ENCODE measurements at places on chromosomes 16 and 17.

- peak; percentile 71 for DNase-seq
These were observed 54.4 kb downstream of the PITPNC1 start for GRCh38 chr17:67431249-67432015.

DNA sequence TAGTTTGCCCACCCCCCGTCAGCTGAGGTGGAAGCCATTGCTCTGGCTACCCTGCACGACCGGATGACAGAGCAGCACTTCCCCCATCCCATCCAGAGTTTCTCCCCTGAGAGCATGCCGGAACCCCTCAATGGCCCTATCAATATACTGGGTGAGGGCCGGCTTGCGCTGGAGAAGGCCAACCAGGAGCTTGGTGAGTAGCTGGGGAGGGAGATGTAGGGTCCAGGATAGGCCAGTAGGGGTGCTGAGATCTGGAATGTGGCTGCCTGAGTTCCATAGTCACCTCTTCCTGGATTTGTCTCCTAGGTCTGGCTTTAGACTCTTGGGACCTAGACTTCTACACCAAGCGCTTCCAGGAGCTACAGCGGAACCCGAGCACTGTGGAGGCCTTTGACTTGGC lies 6.4 kb downstream of the PFAS start:
- no peak for DNase-seq

DNA sequence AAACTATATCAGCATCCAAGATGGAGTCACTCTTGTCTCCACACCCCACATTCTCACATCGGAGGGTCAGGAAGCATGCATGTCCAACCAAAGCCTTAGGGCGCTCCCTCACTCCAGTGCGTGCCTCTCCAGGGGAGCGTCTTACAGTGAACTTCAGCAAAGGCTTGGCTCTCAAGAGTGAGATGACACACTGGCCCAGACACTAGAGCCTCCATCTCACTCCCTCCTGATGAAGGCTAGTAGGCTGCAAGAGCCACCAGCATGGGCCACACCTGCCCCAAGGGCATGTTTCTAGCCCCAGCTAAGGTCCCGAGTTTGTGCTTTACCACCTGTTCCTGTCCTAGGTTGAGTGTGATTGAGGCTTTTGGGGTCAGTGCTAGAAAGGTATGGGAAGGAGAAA lies 40.5 kb downstream of the BEAN1 start:
- no peak for DNase-seq

GRCh38 chr16:49332589-49333258 lies 40.9 kb upstream of the C16orf78 start:
- no peak for DNase-seq

- no peak for DNase-seq
These were observed 50.0 kb upstream of the MRPS23 start for GRCh38 chr17:57899822-57900221.

All from fibroblast of skin of scalp (primary cell).